ENCODE measurements at places on chromosomes 3 and 15.

GRCh38 chr3:104005815-104006214 is 1360.9 kb upstream of the ALCAM start:
- DNase-seq: no peak

GRCh38 chr3:115217292-115217677 is 70.2 kb upstream of the ZBTB20 start:
- DNase-seq: no peak

DNA sequence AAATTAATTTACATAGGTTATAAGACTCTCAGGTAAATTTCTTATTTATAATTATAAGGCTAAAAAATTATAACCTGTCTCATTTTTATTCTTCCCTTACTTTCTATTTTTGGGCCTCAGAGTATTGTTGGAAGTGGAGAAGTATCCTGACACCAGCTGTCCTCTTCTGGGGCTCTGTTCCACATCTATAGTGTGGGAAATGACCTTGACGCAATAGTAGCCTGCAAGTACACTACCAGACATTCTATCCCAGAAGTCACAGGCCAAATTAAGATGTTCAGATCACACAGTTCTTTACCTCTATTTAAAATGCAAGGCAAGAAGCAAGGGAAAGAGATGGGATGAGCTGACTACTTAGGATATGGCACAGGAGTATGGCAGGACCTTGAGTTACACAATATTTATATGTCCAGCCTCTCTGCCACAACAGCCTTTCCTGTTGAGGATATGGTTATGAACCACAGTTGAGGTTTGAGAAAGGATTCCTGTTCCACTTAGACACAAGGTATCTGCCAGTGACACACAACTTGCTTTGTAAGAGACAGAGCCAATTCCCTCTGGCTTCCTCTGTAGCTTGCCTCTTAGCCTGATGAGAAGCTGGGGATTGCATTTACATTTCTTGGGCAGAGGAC is 158.0 kb upstream of the IL12A start:
- no peak for DNase-seq

DNA sequence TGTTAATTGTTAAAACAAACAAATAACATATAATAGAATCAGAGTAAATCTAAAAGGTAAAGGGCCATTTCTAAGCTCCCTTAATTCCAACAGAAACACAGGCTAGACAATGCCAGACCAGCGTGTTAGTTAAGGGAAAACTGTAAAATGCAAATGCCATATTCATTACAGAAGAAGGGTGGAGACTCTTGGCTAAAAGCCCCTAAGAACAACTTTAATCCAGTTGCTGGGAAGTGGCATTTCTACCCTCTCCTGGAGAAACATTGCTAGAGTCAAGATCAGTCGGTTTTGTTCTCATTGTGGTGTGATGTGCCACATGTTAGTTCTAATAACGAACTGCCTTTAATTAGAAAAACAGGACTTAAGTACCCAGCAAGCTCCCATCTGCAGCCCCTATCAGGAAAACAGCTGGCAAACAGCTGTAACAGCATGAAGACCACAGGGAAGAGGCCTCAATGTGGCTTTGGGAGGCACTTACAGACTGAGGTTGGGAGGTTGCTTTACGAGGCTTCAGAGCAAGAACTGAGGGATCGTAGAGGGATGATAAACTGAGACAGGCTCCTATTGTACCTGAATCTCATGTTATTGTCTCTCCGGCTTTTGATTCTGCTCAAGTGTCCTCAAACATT is 1134.8 kb downstream of the ROBO1 start:
- DNase-seq: no peak

DNA sequence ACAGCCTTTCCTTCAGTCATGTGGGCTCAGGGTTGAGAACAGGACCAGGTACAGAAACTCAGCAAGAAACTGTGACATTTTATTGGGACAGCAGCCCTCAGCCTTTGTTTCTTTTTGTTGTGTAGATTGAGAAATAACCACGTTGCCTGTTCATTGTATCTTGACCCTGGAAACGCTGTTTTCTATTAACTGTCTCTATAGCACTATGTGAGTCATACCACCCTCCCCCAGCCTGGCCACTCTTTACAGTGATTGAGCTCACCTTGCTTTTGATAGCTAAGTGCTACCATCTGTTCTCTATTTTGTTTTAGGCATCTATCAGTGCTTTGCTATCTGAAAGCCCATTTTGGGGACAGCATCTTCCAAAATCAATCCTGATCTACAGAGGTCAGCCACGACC is 127.9 kb downstream of the CD47 start:
- no peak for DNase-seq

DNA sequence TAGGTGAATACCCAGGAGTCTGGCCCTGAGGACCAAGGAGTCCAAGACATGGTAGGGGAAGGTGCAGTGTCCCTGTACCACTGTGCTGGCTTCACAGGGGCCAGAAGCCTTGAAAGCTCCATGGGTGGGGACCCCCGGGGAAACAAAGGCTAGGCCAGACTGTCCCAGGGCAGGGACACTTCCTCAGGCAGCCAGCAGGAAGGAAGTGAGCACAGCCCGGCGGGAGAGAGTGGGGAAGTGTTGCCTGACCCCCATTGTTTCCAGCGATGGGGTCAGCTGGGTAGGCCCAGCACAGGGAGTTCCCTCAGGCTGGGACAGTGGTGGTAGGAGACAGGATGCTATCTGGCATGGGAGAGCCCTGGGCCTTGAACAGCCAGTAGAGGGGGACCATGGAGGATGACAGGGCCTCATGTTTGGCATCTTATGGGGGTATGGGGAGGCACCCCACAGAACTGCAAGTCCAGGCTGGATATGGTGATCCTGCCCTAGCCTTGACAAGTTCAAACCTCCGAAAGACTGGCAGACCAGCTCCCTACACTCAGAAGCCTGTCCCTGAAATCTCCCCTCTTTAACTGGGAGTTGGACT is 1.2 kb upstream of the HYAL2 start:
- DNase-seq: no peak

DNA sequence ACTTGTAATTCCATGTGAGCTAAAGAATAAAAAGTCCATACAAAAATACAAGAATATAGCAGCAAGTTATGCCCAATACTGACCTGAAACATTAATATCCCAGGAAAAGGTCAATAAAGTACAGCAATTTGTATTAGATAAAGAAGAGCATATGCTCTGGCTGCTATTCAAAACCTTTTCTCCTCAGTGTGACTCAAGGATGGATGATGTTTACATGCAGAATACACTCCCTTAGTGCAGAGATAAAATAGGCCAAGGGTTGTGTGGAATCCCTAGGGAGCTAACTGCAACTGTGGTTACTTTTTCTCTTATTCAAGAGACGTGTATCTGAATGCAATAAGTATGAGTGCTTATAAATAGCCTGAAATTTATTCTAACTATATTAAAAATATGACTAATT is 78.7 kb downstream of the SLC9A9 start:
- no peak for DNase-seq

- DNase-seq: no peak
Observed at GRCh38 chr3:14451844-14452739, 49.7 kb downstream of the SLC6A6 start.

DNA sequence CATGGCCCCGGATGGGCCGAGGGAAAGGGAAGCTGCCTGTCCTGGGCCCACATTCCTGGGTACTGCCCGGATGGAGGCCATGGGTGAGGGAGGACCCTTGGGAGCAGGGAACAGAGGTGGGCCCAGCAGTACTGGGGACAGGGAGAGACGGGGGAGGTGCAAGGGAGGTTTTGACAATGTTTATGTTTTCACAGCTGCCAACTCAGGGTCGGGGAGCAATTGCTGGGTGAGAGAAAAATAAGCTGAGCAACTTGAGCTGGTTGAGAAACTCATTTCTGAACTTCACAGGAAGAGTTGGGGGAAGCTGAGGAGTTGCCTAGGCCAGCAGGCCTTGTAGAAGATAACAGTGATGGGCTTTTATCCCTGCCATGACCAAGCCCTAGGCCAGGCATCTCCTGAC is 11.1 kb upstream of the TSPAN3 start:
- no peak for DNase-seq

DNA sequence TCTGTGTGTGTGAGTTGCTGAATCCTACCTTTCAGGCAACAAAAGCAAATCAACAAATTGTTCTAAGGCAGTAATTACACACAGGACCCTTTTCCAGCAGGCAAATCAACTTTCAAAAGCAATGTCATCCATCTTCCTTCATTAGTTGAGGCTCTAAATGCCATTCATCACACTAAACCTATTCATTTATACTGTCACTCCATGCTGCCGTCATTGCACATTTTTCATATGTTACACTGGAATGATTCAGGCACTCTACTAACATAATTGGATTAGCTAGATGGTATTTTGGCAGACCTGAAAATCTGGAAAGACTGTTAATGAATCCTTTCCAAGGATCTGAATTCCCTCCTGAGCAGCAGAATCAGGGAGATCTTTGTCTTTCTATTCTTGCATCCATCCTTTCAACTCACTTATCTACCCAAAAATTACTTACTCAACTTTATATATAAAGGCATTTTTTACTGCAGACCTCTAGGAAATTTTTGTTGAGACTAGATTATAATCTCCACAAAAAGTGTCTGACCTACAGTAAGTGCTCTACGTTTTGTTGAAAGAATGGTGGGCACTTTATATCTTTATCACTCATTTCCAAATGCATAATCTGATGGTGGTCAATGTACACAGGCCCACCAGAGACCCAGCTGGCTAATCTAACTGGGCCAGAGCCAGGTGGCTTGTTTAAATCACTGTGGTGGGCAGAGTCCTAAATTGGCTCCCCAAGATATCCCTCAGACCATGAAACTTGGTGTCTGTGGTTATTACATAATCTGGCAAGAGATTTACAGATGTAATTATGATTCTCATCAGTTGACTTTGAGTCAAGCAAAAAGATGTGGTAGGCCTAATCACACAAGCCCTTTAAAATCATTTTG is 25.0 kb downstream of the MIX23 start:
- DNase-seq: no peak

- no peak for DNase-seq
Observed at GRCh38 chr3:140568842-140569520, 108.9 kb upstream of the TRIM42 start.

DNA sequence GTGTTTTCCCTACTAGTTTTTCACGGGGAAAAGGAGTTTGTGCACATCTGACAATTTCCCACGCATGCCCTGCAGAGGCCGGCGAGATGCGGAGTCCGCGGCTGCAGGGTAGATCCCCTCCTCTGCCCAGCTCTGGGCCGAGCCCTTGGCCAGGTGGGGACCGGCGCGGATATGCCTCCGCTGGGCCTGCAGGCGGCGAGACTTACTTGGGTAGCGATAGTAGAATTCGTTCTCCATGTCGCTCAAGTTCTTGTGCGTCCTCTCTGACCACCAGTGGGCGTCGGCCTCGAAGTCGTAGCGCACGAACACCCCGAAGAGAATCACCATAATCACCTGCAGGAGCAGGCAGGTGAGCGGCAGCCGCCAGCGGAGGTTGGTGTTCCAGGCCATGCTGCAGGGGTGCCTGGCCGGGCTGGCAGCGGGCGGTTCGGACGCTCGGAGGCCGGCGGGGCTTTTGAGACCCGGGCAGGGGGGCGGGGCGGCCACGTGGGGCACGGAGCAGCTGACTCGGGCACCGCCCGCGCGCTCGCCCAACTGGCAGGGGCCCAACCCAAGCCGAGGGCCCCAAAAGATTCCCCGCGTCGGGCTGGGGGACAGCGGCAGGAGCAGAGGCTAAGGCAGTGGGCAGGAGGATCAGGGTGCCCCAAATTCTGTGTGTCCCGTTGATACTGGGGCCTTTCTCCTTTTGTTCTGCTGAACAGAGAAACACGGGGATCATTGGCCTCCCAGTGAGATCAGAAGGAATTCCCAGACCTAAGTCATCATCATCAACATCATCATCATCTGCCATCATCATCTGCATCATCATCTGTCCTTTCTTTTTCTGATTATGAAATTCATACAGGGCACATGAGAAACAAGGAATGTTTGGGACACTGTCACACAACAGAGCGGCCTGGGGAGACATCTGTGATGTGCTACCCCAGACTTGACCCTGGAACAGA is at the start of gene RHCG:
TSS of gene RHCG (minus strand) at position 429 of the 944 bp plus-strand sequence. CDS start at position 390, 39 bp downstream.
- no peak for DNase-seq

GRCh38 chr15:91318931-91319330 is 218.9 kb downstream of the SV2B start:
- no peak for DNase-seq

DNA sequence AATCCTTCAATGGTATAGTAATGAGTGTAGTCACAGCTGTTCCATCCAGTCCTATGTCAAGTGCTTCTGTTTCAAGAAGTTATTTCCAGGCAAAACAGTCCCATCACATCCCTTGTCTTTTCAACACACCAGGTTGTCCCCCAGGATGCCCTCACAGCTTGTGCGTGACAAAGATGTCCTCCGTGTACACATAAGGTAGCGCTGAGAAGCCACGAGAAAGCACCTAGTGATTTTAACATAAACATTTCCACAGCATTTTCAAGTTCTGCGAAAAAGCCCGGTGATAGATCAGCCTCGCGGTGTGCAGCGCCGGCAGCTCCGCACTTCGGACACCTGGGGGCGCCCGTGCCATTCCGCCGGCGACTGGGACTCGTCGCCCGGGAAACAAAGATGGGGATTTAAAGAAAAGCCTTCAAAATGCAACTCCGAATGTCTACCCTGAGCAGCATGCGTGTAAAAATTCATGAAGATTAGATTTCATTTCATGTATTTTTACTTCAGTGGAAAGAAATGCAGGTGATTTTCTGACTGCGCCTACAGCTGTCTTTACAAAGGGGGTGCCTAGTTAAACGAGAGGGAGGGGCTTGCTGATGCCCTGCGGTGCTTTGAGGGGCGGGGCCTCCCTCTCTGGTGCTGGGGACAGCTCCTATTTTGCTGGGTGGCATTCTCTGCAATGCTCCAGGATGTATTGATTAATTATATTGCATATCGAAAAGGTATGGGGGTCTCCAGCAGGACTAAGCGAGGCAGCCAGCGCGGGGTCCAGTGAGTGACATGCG is 49.9 kb downstream of the KY start:
- peak; percentile 8 for DNase-seq

GRCh38 chr3:71432044-71432975 is 151.2 kb downstream of the FOXP1 start:
- DNase-seq: no peak

- no peak for DNase-seq
Observed at GRCh38 chr3:80688814-80689213, 921.0 kb upstream of the ROBO1 start.

GRCh38 chr3:195850857-195851543 is 39.3 kb upstream of the MUC4 start:
- DNase-seq: peak; percentile 89

GRCh38 chr3:152192936-152193672 is 75.6 kb upstream of the MBNL1 start:
- no peak for DNase-seq

GRCh38 chr3:32544894-32545293 is 25.8 kb downstream of the DYNC1LI1 start:
- no peak for DNase-seq

GRCh38 chr3:82938821-82939328 is 1177.4 kb upstream of the GBE1 start:
- no peak for DNase-seq

GRCh38 chr15:67372986-67373675 is 118.5 kb downstream of the IQCH start:
- no peak for DNase-seq

Measured in Panc1 (cell line).